Psoas muscle (tissue), 8 donors: ENCODE measurements at places on chromosomes 13 and 19.

DNA sequence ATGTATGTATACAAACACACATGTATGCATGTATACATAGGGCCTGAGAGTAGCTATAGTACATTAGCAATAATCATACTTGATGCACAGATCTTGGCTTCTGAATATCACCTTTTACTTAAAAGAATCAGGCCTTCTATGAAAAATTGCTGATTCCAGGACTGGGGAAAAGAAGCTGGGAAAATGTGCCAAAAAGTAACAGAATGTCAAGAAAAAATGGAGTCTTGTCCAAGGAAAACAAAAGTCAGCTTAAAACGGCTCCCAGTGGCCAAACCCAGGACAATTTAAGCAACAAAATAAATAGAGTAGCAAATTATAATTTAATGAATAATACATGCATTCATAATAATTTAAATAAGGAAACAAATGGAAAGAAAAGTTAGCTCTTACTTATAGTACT, 2104.9 kb downstream of the PCDH9 start:
- H3K27me3 ChIP-seq = no peaks in the 10 kb centered on the region
- no peak overlapping the region for H3K27ac ChIP-seq
- H3K4me3 ChIP-seq = no peak overlapping the region

DNA sequence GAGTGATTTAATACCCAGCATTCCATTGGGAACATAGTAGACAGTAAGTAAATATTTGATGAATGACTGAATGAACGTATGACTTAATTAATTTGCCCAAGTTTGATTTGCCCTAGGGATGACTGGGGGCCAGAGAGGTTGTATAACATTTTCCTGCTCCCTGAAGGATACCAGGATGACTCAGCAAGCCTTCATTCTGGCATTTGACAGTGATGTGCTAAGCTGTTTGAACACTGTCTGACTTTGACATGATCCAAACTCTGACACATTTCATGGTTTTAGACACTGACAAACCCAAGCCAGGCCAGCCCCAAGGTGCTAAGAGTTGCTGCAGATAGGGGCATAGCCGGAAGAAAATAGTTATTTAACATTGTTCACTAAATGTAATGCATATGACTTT, 53.4 kb upstream of the KLF12 start:
- no peaks in the 10 kb centered on the region for H3K4me1 ChIP-seq
- no peaks in the 10 kb centered on the region for H3K36me3 ChIP-seq
- H3K4me3 ChIP-seq = no peak overlapping the region
- no peaks in the 10 kb centered on the region for H3K27me3 ChIP-seq
- H3K27ac ChIP-seq = peak overlapping the region; percentile 41
- peak; percentile 62 for DNase-seq

DNA sequence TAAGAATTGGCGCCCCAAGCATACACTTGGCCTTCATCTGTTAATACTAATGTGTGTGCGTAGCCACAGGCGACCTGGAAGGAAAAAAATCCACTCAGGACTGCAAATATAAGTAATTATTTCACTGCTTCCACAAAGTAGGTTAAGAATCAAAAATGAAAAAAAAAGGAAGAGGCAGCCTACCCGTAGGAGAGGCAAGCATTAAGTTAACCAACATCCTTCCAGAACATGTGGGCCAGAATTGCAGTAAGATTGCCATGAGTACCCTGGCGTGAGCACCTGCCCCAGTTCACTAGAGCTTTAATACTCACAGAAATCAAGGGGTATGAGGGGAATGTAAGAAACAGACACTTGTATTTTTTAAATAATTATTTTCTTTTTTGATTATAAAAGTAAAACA, 22.2 kb downstream of the RCBTB2 start:
- H3K27ac ChIP-seq = no peak overlapping the region
- H3K27me3 ChIP-seq = no peaks in the 10 kb centered on the region
- H3K4me1 ChIP-seq = peaks cover 16% of the 10 kb centered on the region
- H3K4me3 ChIP-seq = no peak overlapping the region

DNA sequence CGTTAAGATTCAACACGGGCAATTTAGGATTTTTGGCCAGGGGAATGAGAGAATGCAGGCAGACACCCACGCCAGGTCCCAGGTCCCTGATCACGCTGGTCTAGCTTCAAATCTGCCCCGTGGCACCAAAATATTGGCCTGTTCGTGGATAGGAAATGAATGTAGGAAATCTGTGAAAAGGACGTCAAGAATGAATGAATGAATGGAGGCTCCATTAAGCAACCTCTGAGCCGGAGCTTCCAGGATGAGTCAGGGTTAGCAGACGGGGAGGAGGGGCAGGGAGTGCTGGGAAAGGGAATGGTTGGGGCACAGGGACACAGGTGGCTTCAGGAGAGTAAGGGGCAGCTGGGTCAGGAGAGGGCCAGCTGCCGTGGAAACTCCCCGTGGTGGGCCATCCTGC, 4.2 kb downstream of the SULT2B1 start:
- H3K36me3 ChIP-seq = no peaks in the 10 kb centered on the region
- no peak for DNase-seq
- no peak overlapping the region for H3K4me3 ChIP-seq
